Dermis microvascular lymphatic vessel endothelial cell (primary cell): ENCODE measurements at places on chromosomes 16 and 17. TPM values are rescaled to one million over a fixed set of nuclear protein-coding genes. Genes with fewer than 3 reads are reported as not detected.

GCGR gene
- not detected in 2 replicates for total RNA-seq

PHOSPHO1 gene
- under 0.01 TPM in 1 of 2 replicates, not detected in the other for total RNA-seq

KRT31 gene
- total RNA-seq: not detected in 2 replicates

CDH13 gene
- 66.6 and 68.9 TPM in 2 replicates for total RNA-seq

HP gene
- not detected in 2 replicates for total RNA-seq

CA7 gene
- total RNA-seq: not detected in 2 replicates

CA5A gene
- total RNA-seq: not detected in 2 replicates

KRTAP2-2 gene
- not detected in 2 replicates for total RNA-seq

NOXO1 gene
- total RNA-seq: 0.13 TPM in 1 of 2 replicates, not detected in the other

NXN gene
- total RNA-seq: 91.7 and 163 TPM in 2 replicates

SERPINF2 gene
- under 0.01 TPM in 1 of 2 replicates, not detected in the other for total RNA-seq

CYB5B gene
- 92.6 and 105 TPM in 2 replicates for total RNA-seq

DDX42 gene
- total RNA-seq: 36.1 and 61.3 TPM in 2 replicates

DHRS13 gene
- total RNA-seq: 9.1 and 10.6 TPM in 2 replicates

PVALEF gene
- total RNA-seq: not detected in 2 replicates

MYH8 gene
- not detected in 2 replicates for total RNA-seq

INTS2 gene
- total RNA-seq: 14.4 and 18.0 TPM in 2 replicates

B4GALNT2 gene
- under 0.01 TPM in 1 of 2 replicates, not detected in the other for total RNA-seq

SULT1A3 gene
- total RNA-seq: 2.2 and 3.3 TPM in 2 replicates

AURKB gene
- total RNA-seq: 15.4 and 30.7 TPM in 2 replicates

CTRB1 gene
- not detected in 2 replicates for total RNA-seq

CA4 gene
- 2.3 and 14.8 TPM in 2 replicates for total RNA-seq

TNRC6C gene
- total RNA-seq: 5.5 and 7.2 TPM in 2 replicates

ITGB3 gene
- total RNA-seq: 149 and 223 TPM in 2 replicates

HYDIN gene
- not detected in 2 replicates for total RNA-seq

STARD3 gene
- 32.7 and 61.3 TPM in 2 replicates for total RNA-seq

LSM12 gene
- 22.5 and 25.3 TPM in 2 replicates for total RNA-seq

HAP1 gene
- 0.13 and 0.25 TPM in 2 replicates for total RNA-seq

HID1 gene
- total RNA-seq: 31.6 and 48.5 TPM in 2 replicates

CBLN1 gene
- total RNA-seq: under 0.01 TPM in 1 of 2 replicates, not detected in the other

WNT9B gene
- total RNA-seq: not detected in 2 replicates

GPR139 gene
- not detected in 2 replicates for total RNA-seq

MMP2 gene
- total RNA-seq: 10.5 and 16.3 TPM in 2 replicates

OR2C1 gene
- total RNA-seq: under 0.01 TPM in 1 of 2 replicates, not detected in the other

KRT23 gene
- total RNA-seq: 2.1 TPM in 1 of 2 replicates, not detected in the other

GP1BA gene
- total RNA-seq: not detected in 2 replicates

CX3CL1 gene
- total RNA-seq: 1.8 and 4.0 TPM in 2 replicates

LRRC46 gene
- under 0.01 TPM in 2 replicates for total RNA-seq

MYH2 gene
- not detected in 2 replicates for total RNA-seq

CD7 gene
- total RNA-seq: not detected in 2 replicates

ZMYND15 gene
- total RNA-seq: 0.13 TPM in 1 of 2 replicates, not detected in the other

PGAP6 gene
- 66.6 and 120 TPM in 2 replicates for total RNA-seq
